ENCODE measurements at places on chromosomes 11 and 22.

DNA sequence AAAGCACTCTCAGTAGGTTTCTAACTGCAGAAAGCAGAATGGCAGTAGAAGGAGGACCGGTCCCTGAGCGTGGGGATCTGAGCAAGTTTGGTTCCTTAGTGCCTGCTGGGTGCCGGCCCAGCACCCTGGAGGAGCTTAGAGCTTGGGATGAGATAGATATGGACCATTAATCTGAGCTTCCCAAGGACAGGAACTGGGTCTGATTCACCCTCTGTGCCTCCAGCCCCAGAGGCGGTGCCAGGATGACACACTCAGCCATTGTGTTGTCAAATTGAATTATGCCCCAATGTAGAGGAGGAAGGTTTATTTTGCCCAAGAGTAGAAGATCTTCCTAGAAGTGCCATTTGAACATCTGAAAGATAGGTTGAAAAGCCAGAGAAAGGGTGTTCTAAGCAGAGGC is 4.3 kb downstream of the ZC3H7B start:
- DNase-seq = no peak

- no peak for DNase-seq
Measured at GRCh38 chr11:74756571-74756970, 7.9 kb downstream of the RNF169 start.

DNA sequence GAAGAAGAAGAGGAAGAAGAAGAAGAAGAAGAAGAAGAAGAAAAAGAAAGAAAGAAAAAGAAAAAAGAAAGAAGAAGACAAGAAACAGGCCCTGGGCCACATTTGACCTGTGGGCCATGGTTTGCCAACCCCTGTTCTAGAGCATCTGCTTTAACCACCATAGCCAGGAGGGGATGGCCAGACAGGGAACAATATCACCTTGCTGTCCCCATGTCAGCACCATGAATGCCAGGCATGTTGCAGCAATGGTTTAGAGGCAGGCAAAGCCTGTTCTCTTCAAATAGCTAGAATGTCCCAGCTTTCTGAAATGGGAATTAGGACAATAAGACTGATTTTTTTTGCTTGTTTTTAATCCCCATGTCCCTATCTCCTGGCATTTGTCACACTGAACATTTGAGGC is 338.6 kb upstream of the PLET1 start:
- no peak for DNase-seq

GRCh38 chr11:44736791-44737190 is 10.0 kb downstream of the TSPAN18 start:
- no peak for DNase-seq

GRCh38 chr11:107928767-107929507 is 689 bp downstream of the RAB39A start:
- DNase-seq = no peak

GRCh38 chr11:118697346-118697745 is 17.9 kb upstream of the TREH start:
- no peak for DNase-seq

- DNase-seq = no peak
Measured at GRCh38 chr11:10413268-10413667, 41.8 kb upstream of the AMPD3 start.

DNA sequence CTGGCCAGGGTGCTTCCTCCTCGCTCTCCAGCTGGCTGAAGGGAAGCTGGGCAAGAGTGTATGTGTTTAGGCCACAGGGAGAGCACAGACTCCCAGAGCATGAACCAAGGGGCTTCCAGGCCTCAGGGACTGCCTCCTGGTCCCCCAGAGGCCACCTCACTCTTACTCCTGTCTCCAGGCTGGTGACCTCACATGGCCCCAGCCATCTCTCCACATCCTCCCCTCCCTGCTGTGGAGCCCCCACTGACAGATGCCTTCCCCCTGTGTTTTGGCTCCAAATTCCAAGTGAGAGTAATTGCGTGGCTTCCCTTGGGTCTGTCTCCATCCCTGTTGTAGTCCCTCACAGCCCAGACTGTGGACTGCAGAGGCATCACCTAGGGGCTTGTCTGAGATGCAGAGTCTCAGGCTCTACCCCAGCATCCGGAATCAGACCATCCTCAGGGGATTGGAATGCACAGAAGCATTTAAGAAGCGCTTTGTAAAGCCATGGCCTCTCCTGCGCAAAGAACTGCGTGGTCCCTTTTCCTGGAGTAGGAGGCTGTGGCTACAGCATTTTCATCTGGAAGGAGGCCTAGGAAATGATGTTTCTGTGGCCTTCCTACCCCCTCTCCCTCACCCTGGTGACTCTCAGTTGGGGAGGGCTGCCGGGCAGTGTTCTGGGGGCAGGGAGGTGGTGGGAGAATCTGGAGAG is 91.1 kb downstream of the ATXN10 start:
- DNase-seq = no peak

DNA sequence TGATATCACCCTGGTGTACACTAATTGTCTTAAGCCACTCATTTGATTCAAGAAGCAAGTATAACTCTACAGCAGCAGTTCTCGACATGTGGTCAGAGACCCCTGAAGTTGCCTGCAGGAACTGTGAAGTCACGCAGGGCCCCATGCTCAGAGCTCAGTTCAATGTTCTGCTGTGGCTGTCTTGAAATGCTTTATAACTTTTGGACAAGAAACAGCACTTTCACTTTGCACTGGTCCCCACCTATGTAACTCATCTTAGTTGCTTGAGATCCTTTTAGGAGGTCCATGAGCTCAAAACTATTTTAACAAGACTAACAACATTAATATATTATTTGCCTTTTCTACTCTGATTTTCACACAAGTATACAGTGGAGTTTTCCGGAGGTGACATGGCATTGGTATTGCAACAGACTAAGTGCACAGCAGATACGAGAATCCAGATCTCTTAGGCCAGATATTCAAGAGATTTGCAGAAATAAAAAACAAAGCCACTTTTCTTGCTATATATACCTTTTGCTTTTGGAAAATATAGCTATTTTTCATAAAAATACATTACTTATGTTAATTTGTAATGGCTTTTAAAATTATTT is 64.8 kb downstream of the PRR5L start:
- no peak for DNase-seq

DNA sequence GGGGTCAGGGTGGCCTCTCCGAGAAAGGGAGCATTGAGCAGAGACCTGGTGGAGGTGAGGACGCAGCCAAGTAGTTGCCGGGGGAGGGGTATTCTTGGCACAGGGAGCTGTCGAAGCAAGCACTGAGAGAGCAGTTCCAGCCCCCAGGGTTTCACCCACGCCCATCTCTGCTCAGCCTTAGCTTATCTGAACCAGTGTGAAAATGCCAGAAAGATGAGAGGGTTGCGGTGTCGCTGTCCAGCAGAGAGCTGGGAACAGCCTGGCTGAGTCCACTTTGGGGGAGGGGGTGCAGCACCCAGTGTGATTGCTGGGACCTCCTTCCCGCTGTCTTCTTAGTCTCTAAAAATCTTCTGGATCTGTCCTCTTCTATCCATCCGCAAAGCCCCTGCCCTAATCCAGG is 123.3 kb upstream of the TBCEL start:
- no peak for DNase-seq

GRCh38 chr22:40043081-40043480 is 48.3 kb downstream of the FAM83F start:
- no peak for DNase-seq

- no peak for DNase-seq
Measured at GRCh38 chr11:76501526-76502202, 56.8 kb downstream of the EMSY start.

GRCh38 chr11:21066030-21066429 is 396.6 kb downstream of the NELL1 start:
- DNase-seq = no peak

GRCh38 chr22:39920134-39920743 is 19.4 kb downstream of the GRAP2 start:
- peak; percentile 34 for DNase-seq

- DNase-seq = no peak
Measured at GRCh38 chr11:45692808-45693453, 27.5 kb upstream of the CHST1 start.

DNA sequence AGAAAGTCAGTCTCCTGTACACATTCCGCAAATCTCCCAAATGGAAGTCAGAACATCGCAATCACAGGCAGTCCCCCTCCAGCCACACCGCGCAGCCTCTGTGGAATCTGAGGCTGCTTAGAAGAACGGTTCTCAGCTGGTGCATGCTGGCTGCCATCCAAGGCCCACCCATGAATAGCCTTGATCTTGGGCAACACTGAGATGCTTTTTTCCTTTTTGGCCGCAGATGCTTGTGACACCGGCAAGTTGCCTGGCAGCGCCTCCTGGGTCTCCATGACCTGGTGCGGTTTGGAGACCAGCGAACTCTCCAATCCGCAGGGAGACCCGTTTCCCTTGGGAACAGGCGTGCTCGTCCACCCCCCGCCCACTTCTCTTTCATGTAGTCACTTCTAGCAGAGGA is 26.3 kb upstream of the PHF21B start:
- no peak for DNase-seq

DNA sequence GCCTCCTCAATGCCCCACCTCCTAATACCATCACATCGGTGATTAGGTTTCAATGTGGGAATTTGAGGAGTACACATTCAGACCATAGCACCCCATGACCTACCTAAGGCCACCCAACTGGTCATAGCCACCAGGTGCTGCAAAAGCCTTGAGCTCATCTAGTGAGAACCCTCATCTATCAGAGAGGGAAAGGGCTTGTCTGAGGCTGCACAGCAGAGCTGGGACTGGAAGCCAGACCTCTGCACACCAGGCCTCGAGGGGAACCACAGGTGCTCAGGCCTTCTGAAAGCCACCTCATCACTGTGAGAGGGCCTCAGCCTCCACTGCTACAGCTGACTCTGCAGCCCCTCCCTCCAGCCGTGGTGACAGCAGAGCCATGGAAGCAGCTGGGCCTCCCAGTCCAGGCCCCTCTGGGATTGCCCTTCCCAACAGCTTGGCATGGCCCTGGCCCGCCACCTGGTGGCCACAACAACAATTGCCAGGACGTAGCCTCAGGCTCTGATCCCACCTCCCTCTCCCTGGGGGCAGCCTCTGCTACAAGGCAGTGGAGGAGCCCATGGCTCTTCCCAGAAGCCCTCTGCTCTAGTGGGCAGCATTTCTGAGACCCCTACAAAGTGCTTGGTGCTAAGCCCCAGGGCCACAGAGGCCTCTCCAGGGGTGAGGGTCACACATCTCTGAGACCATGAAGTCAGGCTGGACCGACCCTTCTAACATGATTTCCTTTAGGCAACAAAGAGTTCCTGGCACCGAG is 41.0 kb upstream of the PRDM11 start:
- DNase-seq = peak; percentile 57

- no peak for DNase-seq
Measured at GRCh38 chr22:39348909-39349505, 784 bp upstream of the SYNGR1 start.

DNA sequence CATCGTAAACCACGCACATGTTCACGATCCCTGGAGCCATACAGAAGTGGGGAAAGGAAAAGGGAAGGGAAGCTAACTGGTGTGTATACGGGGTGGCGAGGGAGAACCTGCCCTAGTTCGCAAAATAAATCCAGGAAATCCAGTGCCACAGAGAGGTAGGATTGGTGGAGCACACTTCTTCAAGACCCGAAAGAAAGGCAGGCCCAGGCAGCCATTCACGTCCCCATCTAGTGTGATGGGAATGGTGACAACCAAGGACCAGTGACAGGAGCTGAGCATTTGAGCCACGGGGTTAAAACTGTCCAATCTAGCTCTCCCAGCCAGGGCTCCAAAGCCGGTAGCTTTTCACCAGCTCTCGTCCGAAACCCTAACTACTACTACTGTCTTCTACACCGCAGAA is 53.7 kb downstream of the IGSF9B start:
- no peak for DNase-seq

DNA sequence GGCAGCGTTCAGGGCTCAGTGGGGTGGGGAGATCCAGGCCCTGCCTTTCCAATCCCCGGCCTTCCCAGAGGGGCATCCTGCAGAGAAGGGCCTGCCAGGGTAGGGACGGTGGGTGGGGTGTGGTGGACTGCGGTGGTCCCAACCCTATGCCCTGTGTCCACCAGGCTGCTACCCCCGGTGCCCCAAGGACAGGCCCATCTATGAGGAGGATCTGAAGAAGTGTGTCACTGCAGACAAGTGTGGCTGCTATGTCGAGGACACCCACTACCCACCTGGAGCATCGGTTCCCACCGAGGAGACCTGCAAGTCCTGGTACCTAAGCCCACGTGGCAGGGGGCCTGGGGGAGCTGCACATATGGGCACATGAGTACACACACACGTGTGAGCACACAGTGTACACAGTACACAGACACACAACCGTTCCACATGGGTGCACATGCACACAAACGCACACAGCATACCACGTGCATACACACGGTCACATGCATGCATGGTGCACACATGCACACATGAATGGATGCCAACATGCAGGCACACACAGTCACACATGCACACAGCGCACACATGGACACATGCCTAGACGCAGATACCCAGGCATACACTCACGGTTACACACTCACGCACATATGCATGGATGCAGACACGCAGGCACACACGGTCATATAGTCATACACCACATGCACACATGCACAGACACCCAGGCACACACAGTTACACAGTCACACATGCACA is 16.1 kb downstream of the MUC2 start:
- no peak for DNase-seq

- no peak for DNase-seq
Measured at GRCh38 chr11:88404932-88405710, 67.6 kb upstream of the CTSC start.

GRCh38 chr11:75800728-75801361 is 14.2 kb upstream of the UVRAG start:
- DNase-seq = no peak

DNA sequence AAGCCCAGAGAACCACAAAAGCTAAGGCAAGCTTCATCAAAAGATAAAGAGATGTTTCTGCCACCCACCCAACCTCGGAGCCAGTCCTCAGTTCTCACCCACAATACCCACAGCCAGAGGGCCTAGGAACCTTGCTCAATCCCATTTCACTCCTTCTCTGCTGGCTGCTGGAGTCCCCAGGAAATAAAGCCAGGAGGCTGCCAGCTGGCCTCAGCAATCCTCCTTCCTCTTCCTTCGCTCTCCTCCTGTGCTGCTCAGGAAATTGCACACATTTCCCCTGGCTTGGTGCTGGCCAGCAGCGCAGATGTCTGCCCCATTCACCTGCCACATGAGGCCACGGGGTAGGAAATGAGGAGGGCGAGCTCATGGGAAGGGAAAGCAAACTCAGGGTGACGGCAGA is 91.8 kb upstream of the LDLRAD3 start:
- no peak for DNase-seq

GRCh38 chr22:30247561-30247960 is 1.0 kb upstream of the LIF start:
- DNase-seq = no peak

DNA sequence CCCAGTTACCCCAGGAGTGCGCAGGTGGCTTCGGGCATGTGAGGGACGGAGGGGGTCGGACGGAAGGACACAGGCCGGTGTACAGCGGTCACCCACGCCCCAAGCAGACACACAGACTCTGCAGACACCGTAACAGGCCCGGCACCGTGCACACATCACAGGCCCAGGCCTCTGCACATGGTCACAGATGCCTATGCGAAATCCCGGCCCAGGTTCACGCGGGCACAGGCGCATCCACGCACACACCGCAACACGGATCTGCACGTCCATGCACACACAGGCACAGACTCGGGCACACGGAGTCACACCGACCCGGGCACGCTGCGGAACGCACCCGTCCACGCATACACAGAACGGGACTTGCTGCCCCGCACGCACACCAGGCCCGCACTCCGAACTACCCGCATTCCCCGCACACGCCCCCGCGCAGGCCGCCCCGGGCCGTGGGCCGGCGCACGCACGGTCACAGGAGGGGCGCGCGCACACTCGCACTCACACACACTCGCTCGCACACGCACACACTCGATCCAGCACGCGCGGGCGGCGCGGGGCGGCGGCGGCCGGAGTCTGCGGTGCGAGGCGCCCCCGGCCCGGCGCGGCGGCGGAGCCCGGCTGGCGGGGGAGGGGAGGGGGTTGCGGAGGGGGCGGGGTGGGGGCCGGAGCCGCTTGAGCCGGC is at the start of gene MGAT3:
MGAT3 (plus strand) TSS at position 491 of the 676 bp plus-strand sequence. CDS start 30,336 bp downstream, outside the sequence.
- no peak for DNase-seq
